ENCODE measurements at places on chromosomes 2 and 18.

GRCh38 chr2:121469356-121469755 lies 61.3 kb upstream of the RNU4ATAC start:
- DNase-seq, result no peak

- no peak for DNase-seq
Observed at GRCh38 chr18:22176420-22177326, 7.3 kb downstream of the GATA6 start.

GRCh38 chr2:104769096-104769495 lies 84.8 kb upstream of the POU3F3 start:
- DNase-seq, result no peak

DNA sequence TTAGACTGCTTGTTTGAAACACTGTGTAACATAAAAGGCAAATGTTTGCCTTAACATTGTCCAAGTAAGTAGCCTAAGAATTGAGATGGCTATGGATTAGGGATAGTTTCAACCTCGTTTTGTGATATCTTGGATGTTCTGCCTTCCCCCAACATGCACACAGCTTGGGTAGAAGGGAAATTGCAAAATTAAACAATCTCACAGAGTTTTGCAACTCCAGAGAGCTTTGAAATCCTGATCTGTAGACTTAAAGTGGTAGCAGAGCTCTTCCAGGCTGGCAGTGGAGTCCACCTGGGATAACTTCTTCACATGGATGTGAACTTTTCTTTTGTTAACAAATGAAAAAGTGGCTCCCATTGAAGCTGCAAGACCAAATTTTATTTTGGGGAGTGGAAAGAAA lies 59.6 kb downstream of the CHRNA1 start:
- no peak for DNase-seq

DNA sequence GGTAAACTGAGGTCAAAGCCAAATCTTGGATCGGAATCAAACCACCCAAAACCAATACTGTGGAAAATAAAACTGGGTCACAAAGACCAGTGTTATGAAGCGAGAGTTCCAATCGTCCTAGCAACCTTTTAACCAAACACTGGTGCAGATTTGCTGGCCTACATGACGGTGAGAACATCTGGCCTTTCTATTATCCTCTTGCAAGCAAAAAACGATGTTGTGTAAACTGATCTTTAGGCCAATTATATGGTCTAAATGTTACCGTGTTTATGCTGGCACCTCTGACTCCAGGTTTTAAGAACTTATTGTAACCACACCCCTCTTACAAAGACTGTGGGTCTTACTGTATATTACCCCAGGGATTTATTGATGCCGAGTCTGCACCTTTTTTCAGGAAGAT lies 145.9 kb downstream of the GFPT1 start:
- DNase-seq, result no peak

GRCh38 chr2:7748717-7749415 lies 831.7 kb downstream of the RNF144A start:
- no peak for DNase-seq

DNA sequence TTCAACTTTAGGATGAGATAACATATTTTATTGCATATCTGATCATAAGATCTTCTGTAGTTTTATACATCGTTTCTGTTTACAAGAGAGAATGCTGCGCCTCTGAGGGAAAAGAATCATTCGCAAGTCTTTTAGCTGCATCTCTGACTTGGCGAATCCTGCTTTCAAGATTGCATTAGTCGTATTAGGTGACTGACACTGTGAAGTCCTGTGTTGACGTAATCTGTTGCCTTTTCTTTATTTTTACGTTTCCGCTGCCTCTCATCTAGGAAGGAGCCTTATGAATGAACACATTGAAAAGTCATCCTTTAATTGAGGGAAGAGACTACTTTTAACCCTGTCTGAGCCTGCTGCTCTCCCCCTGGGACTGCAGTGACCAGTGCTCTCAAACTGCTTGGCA lies 101.5 kb downstream of the LDLRAD4 start:
- DNase-seq, result no peak

Data from stimulated activated CD4-positive, alpha-beta T cell treated with anti-CD3 and anti-CD28 coated beads, Interleukin-2, amount 100 ng/mL, for 48 hours (primary cell).